ENCODE measurements at places on chromosomes 5 and 9.

GRCh38 chr5:77239126-77239741 is 28.8 kb downstream of the PDE8B start:
- DNase-seq, result no peak

GRCh38 chr5:429453-430188 is 13.4 kb upstream of the EXOC3 start:
- no peak for DNase-seq

GRCh38 chr5:95298651-95299050 is 13.8 kb upstream of the MCTP1 start:
- DNase-seq, result no peak

DNA sequence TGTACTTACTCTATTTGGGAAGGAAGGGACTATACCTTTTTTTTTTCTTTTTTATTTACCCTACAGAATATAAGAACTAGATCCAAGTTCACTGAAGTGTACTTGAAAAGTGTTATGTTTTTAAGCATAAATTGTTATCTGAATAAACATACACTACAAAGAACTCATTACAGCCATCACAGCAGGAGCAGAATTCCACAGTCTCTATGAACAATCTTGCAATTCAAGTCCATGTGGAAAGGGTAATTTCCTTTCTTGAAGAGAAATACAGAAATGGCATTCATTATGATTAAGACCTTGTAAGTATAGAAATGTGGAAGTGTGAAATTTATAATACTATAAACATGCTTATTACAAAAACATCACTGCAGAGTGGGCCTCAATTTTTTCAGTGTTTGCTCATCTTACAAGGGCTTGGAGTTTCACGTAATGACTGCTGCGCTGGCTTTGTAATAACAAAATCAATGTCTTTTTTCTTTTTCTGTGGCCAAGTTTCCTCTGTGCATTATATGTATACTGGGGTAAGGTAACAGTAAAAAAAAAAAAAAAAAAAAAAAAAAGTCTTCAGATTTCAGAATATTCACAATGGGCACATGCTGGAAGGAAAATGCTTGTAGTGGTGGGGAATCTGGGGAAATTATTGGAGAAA is 77.0 kb upstream of the GNA14 start:
- DNase-seq, result no peak

- no peak for DNase-seq
Measured at GRCh38 chr9:76634356-76635054, 129.7 kb upstream of the PCA3 start.

- no peak for DNase-seq
Measured at GRCh38 chr5:143717400-143717799, 94.6 kb upstream of the HMHB1 start.

DNA sequence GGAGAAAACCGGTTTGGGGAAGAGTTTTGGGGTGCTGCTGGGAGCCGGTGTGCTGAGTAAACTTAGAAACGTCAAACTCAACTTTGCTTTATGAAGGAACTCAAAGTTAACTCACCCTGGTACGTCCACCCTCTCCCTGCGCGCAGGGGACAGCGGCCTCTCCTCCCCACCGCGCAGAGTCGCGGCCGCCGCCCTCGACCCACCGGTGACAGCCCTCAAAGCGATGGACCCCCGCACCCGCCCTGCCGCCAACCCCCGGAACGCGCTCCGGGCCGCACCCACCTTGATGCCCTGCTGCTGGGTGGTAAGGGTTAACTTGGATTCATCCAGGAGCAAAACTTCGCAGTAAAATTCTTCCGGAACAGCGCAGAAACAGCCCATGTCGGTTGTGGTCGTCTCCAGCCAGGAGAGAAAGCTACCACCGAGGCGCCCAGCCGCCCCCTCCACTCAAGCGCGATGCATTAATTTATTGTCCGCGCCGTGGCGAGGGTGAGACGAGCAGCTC is 366 bp downstream of the EPB41L4A start:
- no peak for DNase-seq

- DNase-seq, result no peak
Measured at GRCh38 chr9:8365029-8365428, 565.5 kb upstream of the DMAC1 start.

GRCh38 chr5:78797936-78798672 is 149.5 kb upstream of the LHFPL2 start:
- no peak for DNase-seq

DNA sequence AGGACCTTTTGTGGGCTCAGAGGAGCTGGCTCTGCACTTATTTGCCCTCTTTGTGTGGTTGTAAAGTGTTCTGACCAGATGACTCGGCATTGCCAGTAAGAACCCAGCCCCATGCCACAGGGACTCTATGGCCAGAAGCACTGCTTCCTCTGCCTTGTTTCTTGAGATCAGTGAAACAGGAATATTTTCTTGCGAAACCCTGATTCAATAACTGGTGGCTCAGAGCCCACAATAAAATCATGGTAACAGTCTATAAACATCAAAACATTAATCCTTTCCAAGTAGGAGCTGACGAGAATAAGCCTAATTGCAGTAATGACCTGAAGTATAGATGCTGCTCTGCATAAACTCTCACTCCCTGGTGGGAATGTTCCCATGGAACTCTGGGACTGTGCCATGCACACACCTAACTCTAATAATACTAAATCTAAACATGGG is 344.3 kb downstream of the ZNF608 start:
- no peak for DNase-seq

DNA sequence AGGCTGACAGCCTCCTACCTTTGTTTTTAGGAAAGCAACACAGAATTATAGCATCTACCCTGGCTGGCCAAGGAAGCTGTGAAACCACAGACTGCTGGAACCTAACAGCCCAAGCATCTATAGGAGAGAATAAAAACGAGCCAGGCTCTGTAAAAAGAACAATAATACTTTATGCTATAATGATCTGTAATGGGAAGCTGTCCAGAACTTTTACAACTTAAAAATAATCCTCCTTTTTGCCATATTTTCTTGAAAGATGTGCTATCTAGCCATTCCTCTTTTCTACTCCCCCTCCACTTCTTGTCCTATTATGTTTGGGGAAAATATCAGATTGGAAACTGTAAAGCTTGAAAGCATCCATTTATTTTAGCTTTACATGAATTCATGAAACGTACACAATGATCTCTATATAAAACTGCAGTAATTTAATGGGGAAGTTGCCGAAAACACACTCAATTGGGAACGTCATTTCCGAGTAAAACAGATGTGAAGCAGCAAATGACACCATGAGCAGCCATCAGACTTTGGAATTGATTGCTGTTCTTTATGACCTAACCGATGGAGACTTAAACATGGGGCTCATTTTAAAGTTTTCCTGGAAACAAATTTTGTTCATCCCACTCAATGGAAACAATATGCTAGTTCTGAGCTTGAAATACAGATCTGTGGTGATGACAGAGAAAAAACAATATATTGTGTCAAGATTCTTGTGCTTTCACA is 450.3 kb upstream of the CLINT1 start:
- DNase-seq, result no peak

GRCh38 chr9:6405371-6405770 is 7.6 kb upstream of the UHRF2 start:
- DNase-seq, result no peak

DNA sequence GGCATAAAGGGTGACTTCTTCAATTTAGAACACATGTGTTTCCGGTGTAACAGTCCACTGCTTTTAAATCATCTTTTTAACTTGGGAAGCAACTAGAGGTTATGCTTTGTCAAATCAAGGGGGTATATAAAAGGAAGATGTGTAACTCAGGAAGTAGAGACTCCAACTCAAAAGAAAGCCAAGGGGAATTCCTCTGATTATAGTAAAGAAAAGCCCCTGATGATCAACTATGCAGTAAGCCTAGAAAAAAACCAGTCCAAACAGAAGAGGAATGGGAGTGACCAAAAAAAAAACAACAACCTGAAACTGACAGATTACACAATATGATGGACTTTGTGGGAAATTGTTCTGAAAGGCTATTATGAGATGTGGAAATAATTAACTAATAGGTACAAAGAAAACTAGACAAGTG is 90.3 kb downstream of the AK8 start:
- DNase-seq, result no peak

DNA sequence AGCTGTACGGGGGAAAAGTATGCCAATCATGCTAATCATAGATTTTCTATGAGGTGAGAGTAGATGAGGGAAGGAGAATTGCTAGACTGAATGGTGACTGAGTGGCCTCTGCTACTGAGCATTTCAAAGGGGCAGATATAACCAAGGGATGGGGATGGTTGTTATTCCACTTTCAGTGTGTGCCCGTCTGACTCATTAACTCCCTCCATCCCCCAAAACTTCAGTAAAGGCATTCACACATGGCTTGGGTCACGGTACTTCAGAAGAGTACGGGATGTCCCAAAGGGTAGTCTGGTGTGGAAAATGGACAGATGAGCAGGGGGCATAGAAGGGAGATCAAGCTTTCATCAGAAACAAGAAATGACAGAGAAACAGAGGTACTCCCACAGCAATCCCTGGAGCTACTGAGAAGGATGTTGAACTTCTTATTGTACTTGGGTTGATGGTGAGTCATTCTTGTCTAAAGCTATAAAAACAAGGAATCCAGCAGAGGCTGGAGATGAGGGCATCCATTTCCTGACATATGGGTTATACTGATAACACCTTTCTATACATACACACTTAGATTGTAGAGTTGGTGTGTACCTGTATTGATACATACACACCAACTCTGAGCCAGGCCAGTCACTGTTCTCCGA is 8.9 kb upstream of the TLE4 start:
- DNase-seq, result no peak

DNA sequence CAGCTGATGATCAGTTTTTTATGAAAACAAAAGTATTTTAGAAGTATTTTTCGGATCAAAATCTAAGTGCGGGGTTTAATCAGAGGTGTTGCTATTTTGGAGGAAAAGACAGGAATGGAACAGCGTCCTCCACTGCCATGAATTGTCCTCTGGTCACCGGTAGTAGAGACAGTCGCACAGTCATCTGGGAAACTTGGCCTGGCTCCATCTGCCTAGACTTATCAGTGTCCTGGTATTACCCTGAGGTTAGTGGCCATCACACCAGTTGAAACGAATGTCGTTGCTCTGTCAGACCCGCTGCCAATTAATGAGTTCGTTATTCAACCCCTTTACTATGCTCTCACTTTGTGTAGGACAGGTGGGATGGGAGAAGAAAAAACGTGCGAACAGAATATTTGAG is 8.2 kb downstream of the TLX3 start:
- DNase-seq, result no peak

DNA sequence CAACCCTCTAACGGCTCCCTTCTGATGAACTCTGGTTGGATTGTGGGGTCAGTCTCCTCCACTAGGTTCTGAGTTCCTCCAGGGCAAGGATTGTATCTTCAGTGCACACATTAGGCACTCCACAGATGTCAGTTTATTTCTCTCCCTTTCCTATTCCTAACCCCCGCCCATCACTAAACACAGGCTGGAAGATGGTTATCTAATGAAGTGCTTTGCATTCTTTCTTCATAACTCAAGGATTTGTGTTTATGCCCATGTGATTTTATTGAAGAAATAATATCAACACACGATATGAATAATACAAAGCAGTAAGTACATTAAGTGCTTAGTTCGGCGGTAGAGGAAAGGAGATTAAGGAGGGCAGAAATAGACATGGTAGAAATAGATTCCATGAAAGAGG is 4.4 kb upstream of the CREBRF start:
- DNase-seq, result no peak

DNA sequence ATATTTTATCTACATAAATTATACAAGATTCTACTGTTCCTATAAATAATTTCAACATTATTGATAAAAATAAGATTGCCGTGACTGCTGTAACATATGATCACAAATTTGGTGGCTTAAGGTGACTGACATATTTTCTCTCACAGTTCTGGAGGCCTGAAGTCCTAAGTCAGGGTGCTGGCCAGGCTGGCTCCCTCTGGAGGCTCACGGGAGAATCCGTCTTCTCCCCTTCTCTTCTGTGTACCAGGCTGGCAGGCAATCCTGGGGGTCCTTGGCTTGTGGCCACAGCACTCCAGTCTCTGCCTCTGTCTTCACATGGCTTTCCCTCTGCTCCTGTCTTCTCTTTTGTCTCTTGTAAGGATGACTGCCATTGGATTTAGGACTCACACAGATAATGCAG is 31.7 kb upstream of the IRX2 start:
- no peak for DNase-seq

GRCh38 chr5:150106674-150107426 is 20.5 kb upstream of the CSF1R start:
- DNase-seq, result peak; percentile 32

- DNase-seq, result no peak
Measured at GRCh38 chr9:38761339-38761738, 41.4 kb upstream of the FAM240B start.

GRCh38 chr9:37447111-37447510 is 18.1 kb downstream of the ZBTB5 start:
- no peak for DNase-seq

DNA sequence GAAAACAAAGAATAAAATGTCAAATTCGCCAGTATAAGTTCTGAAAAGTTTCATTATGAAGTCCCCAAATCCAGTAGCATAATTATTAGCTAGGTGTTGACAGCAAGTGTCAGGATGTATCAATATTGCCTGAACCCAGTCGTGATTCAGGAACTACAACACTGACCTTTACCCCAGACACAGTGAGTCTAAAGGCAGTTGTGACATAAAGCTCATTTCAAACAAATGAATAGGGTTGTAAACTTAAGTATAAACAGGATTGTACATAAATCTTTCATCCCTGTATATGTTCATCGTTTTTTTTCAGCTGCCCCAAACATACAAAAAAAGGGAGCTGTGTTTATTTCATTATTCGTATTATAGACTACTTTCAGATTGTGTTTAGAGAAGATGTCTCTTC is 385.7 kb downstream of the PLK2 start:
- DNase-seq, result no peak

- DNase-seq, result no peak
Measured at GRCh38 chr5:98750693-98751092, 22.8 kb upstream of the RGMB start.

DNA sequence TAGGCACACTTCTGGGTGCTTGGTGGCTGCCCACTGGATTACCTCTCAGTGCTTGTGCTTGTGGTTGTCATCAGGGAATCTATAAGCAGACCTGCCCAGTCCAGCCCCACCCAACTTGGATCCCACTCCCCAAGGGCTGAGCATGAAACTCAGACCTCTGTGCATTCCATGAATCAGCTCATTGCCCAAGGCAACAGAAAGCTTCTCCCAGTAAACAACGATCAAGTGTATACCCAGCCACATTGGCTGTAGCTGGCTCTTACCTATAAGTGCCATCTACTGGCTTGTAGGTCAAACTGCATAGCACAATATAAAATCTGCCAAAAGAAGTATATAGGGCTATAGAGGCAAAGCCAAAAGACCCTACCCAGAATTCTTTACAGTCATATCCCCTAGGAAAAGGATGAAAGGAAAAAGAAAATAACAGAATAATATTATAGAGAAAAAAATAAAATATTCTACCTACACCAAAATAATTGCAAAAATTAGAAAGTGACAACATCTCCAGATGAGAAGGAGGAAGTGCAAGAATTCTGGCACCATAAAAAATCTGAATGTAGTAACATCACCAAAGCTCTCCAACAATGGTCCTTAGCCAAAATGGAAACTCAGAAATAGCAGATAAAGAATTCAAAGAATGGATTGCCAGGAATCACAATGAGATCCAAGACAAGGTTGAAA is 321.0 kb upstream of the TRPC7 start:
- DNase-seq, result no peak

GRCh38 chr5:103216137-103216536 is 42.4 kb upstream of the MACIR start:
- no peak for DNase-seq

- DNase-seq, result no peak
Measured at GRCh38 chr5:107717816-107718215, 47.1 kb upstream of the EFNA5 start.

GRCh38 chr5:74640954-74641734 is 616 bp upstream of the ENC1 start:
- DNase-seq, result peak; percentile 81

Measured in right atrium auricular region (tissue), 2 donors.